LoVo (cell line): ENCODE measurements at places on chromosomes 16 and 17.

DNA sequence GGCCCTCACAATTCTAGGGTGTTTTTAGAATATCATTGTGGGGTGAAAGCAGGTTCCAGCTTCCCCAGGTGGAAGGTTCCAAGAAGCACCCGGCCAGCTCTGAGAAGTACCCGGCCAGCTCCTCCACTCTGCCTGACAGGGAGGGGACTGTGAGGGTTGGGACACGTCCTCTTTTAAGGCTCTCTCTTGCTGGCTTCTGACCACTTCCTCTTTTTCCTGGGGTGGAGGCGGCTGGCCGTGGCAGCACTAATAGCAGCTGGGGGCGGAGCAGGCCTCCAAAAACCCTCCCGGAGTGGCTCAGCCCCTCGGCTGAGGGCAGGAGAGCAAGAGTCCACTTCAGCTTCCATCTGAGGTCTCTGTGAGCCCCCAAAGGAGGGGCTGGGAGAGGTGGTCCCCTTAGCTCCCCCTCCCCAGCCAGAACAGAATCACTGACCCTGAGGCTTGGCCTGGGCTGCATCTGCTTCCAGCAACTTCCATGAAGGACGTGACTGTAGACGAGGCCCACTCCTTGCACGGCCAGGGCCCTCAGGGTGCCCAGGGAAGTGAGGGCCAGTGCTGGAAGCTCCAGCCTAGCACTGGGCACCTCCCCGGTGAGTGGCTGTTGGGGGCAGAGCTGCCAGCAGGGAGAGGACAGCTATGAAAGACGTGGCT, 26.7 kb upstream of the PLCG2 start:
- DNase-seq, result no peak

GRCh38 chr17:50059759-50060273, 3.9 kb downstream of the ITGA3 start:
- DNase-seq, result no peak

DNA sequence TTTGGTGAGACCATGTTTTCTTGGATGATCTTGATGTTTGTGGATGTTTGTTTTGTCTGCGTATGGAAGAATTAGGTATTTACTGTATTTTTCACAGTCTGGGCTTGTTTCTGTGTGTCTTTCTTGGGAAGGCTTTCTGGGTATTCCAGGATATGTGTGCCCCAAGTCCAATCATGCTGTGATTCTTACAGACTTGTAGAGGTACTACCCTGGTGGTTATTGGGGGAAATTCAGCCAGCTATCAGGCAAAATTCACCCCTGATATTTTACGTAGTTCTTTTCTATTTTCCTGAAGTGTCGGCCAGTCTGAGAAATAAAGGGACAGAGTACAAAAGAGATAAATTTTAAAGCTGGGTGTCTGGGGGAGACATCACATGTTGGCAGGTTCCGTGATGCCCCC, 33.4 kb upstream of the ARL4D start:
- DNase-seq, result no peak

- no peak for DNase-seq
Observed at GRCh38 chr16:24116989-24117388, 139.1 kb upstream of the CACNG3 start.

- no peak for DNase-seq
Observed at GRCh38 chr16:75919664-75920063, 193.4 kb upstream of the CPHXL start.

GRCh38 chr17:10268005-10268404, 69.6 kb upstream of the GAS7 start:
- no peak for DNase-seq

- DNase-seq, result peak; percentile 94
Observed at GRCh38 chr16:535446-536405, 8.2 kb downstream of the CAPN15 start.

DNA sequence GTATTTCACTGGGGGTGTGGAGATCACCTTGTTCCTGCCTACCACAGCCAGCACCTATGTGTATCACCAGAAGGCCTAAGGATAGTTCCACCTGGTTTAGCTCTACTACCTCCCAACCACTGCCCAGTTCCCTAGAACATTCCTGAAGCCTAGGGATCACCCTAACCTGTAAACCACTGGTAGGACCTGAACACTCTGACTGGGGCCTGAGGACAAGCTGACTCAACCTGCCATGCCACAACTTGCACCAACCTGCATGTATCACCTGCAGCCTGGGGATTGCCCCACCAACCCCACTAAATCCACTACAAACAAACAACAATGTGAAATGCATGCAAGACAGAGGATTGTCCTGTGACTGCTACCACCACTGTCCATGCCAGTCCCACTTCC, 128.1 kb downstream of the KIF2B start:
- no peak for DNase-seq

GRCh38 chr17:37742762-37743611, 1.9 kb downstream of the HNF1B start:
- no peak for DNase-seq

GRCh38 chr16:46986896-46987295, 13.4 kb upstream of the DNAJA2 start:
- no peak for DNase-seq

DNA sequence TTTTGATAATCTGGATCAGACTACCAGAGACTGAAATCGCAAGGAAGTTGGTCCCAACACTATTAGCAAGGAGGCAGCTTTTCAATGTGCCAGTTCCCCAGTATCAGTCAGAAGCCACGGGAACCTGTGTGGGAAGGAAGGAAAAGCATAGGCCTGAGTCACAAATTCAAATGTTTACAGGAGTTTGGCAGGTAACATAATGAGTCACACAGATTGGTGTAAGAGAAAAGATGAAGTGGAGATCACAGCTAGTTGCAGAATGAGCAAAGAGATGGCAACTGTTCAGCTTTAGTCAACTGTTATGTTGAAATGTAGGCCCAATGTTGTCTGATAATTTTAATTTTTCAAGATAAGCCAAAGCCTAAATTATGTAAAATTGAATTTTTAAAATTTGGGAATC, 28.1 kb upstream of the ITGA2B start:
- peak; percentile 29 for DNase-seq

GRCh38 chr16:78175287-78175686, 75.8 kb downstream of the WWOX start:
- no peak for DNase-seq

DNA sequence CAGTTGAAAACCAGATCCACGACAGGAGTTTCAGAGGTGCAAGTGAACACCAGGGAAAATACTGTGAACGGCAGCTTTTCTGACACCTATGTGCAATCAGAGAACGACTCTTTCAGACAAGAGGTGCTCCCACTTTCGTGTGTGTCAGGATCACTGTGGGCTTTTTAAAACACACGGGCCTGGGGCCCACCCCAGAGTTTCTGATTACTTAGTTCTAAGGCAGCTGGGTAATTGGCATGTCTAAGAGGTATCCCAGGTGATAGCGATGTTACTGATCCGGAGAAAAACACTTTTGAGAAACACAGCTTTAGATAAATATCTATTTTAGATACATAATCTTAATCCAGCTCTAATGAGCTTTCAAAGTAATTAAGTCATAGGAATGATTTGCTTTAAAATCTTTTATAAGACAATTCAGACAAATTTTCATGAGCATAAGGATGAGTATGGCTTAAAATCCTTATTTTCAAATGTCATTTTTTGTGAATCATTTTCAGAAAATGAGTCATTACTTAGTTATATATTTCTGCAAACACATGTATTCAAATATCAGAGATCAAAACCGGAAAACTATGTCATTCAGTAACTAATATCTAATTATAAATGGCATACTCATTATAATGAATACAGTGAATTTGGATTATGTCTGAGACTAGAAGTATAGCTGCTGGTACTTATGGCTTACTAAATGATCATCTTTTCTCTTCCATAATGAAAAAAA, 217.9 kb upstream of the PSMD7 start:
- no peak for DNase-seq

- DNase-seq, result no peak
Observed at GRCh38 chr17:7047566-7047965, 3.7 kb upstream of the SLC16A11 start.

GRCh38 chr17:74451557-74451956, 14.9 kb upstream of the CD300A start:
- DNase-seq, result no peak

DNA sequence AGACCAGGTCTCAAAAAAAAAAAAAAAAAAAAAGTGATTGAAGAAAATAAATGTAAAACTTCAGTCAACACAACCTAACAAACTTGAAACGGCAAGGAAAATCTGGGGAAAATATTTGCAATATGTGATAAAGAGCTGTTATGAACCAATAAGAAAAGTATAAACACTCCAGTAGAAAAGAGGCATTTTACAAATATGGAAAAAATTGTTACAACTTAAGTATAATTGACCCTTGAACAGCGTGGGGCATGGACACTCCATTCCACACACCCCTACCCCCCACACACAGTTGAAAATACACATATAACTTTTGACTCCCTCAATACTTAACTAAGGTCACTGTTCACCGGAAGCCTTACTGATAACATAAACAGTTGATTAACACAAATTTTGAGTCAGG, 20.7 kb downstream of the MFSD11 start:
- no peak for DNase-seq

- DNase-seq, result no peak
Observed at GRCh38 chr16:17945080-17945601, 391.4 kb downstream of the NPIPA8 start.

DNA sequence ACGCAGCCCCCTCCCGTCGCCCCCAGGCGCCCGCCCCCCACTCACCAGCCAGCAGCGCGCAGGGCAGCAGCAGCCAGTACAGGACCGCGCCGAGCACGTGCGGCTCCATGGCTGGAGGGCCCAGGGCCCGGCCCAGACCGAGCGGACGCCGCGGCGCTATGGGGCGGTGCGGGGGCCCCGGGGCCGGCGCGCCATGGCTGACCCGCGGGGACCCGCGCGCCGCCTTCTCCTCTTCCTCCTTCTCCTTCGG, 239 bp downstream of the PIEZO1 start:
- DNase-seq, result no peak

- DNase-seq, result no peak
Observed at GRCh38 chr17:37339321-37339720, 36.5 kb upstream of the C17orf78 start.

- no peak for DNase-seq
Observed at GRCh38 chr16:69110406-69110805, 5.0 kb downstream of the HAS3 start.

DNA sequence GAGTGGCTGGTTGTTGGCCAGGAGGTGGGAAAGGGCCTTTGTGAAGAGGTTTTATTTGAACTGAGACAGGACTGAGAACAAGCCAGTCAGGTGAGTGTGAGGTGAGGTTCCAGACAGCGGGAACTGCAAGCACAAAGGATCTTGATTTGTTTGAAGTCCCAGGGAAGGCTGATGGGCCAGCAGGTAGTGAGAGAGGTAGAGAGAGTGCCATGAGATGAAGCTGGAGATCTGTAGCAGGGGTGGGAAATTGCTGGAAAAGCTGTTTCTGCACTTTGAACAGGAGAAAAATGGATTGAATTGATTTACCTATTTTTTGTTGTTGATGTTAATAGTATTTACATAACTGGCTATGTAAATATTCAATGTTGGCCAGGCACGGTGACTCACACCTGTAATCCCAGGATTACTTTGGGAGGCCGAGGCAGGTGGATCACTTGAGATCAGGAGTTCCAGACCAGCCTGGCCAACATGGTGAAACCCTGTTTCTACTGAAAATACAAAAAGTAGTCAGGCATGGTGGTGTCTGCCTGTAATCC, 7.7 kb upstream of the DCTPP1 start:
- peak; percentile 34 for DNase-seq

GRCh38 chr17:61155590-61156237, 243.9 kb upstream of the TBX2 start:
- no peak for DNase-seq

GRCh38 chr16:56515665-56516064, 4.2 kb downstream of the BBS2 start:
- DNase-seq, result no peak
